ENCODE measurements at places on chromosomes 7 and 10.
A peak's percentile ranks its signal among the peaks of the same experiment; 100 is the strongest.

GRCh38 chr7:81839708-81840369 lies 70.0 kb upstream of the HGF start:
- H3K27ac ChIP-seq: no peak overlapping the region
- no peak overlapping the region for H3K4me3 ChIP-seq
- H3K36me3 ChIP-seq: no peaks in the 10 kb centered on the region

DNA sequence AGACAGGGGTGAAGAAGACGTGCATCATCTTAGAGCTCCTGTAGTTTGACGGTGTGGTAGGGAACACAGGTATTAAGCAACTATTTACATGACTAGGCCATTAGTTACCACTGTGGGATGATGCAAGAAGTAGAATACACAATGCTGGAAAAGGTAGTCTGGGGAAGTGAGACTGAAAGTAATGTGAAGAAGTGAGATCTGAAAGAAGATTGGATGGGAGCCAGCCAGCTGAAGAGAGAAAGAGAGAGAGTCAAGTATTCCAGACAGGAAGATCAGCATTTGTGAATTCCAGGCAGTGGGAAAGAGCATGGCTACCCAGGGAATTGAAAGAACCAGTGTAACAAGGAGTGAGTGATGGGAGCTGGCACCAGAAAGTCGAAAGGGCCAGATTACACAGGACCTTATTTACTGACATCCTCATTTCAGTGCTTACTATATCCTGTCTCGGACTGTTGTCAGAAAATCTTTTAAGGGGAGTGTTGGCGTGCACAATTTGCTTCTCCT lies 4.0 kb upstream of the CFAP58 start:
- H3K27ac ChIP-seq: no peak overlapping the region
- no peaks in the 10 kb centered on the region for H3K27me3 ChIP-seq
- H3K36me3 ChIP-seq: peaks cover 6% of the 10 kb centered on the region
- H3K4me3 ChIP-seq: no peak overlapping the region

DNA sequence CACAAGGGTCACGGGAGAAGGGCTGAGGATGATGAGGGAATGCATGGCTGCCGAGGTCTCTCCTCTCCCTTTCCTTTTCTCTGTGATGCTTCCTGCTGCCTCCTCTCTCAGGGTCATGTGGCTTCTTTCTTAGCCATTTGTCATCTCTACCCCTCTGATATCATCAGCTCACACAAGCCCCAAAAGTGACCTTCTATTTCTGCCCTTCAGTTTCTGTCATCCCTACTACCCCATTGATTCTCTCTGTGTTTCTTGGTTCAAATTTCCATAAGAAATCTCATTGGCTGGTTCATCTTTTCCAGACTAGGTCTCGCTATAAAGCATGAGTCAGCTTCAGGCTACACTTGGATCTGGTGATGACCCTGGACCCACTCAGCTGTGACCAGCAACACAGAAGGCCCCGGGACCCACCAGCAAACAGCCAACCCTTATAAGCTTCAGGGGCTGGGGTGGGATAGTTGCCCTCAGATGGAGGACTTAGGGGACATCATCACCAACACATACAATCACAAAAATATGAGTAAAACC lies 284.3 kb downstream of the SKAP2 start:
- no peak overlapping the region for H3K27ac ChIP-seq
- no peaks in the 10 kb centered on the region for H3K36me3 ChIP-seq
- H3K4me3 ChIP-seq: no peak overlapping the region
- H3K4me1 ChIP-seq: no peaks in the 10 kb centered on the region

DNA sequence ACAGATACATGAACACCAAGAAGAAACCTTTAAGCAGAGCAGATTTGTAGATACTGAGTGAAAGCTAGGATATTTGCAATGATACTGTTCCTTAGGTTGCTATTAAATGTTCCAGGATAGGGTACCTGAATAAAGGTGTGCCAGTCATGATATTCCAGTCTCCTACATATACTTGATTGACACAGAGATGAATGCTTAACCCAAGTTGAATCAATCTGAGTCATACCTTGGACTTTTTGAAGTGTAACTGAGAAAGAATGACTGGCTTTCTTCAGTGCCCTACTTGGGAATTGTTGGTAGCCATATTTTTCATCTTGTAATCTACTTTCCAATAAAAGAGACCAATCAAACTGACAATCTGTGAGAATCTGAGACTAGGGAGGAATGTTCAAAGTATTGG lies 805.7 kb upstream of the GHITM start:
- no peak overlapping the region for H3K4me3 ChIP-seq
- H3K27me3 ChIP-seq: no peaks in the 10 kb centered on the region

DNA sequence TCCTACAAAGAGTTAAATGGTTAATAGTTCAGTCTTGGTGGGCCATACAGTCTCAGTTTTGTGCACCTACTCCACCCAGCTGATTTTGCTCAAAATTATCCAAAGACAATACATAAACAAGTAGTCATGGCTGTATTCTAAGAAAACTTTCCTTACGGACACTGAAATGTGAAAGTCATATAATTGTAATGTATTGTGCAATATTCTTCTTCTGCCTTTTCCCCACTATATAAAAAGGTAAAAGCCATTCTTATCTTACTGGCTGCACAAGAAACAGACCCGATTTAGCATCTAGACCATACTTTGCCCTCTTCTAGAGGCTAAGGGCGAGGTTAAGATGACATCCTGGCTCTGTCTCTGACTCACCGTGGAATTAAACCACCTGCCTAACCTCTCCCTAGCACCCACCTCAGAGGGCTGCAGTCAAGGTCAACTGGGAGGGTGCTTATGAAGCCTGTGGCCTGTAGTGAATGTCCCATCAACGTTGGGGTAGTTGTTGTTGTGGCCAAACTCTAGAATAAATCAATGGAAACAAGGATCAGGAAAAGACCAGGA lies 63.8 kb upstream of the DOCK1 start:
- no peak for DNase-seq
- H3K4me1 ChIP-seq: no peaks in the 10 kb centered on the region
- H3K27me3 ChIP-seq: no peaks in the 10 kb centered on the region
- no peak overlapping the region for H3K27ac ChIP-seq
- no peaks in the 10 kb centered on the region for H3K36me3 ChIP-seq

- no peak overlapping the region for H3K4me3 ChIP-seq
- H3K36me3 ChIP-seq: no peaks in the 10 kb centered on the region
Measured at GRCh38 chr10:33826186-33826585, 491.7 kb upstream of the NRP1 start.

DNA sequence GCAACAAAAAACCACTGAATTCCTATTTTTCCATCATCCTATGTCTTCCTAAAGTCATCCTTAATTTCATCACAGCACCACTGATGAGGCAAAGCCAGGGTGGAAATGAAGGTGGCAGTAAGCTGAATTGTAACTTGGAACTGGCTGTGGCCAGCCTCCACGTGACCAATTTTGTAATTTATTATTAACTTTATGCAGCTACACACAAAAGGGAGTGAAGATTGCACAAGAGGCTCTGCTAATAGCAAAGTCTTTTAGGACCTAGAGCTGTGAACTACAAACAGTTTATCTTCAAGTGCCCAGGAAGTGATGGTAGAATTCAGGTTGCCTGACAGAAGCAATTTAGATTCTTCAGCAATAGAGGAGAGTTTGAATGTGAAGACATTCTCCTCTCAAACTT lies 176.4 kb downstream of the CCDC71L start:
- no peak overlapping the region for H3K27ac ChIP-seq
- no peak for DNase-seq
- H3K36me3 ChIP-seq: no peaks in the 10 kb centered on the region
- H3K4me3 ChIP-seq: no peak overlapping the region
- H3K27me3 ChIP-seq: peaks cover 18% of the 10 kb centered on the region

DNA sequence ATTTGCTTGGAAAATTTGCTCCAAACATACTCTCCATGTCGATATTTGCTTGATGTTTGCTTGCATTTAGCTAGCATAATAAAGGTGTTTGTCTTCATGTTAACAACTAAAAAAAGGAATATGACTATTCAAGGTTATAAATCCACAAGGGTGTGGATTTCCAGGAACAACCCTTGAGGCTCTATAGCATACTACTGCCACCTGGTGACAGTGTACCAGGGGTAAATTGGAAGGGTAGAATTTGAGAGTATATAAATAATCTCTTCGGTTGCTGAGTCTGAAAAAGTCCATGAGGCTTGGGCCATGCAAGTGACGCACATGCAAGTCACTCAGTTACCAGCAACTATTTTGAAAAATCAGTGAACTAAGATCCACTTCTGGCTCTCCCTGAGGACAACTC lies 68.4 kb downstream of the SLIT1 start:
- DNase-seq: no peak
- H3K4me1 ChIP-seq: no peaks in the 10 kb centered on the region
- no peak overlapping the region for H3K27ac ChIP-seq
- no peak overlapping the region for H3K4me3 ChIP-seq
- no peaks in the 10 kb centered on the region for H3K36me3 ChIP-seq
- H3K27me3 ChIP-seq: peaks cover 12% of the 10 kb centered on the region

DNA sequence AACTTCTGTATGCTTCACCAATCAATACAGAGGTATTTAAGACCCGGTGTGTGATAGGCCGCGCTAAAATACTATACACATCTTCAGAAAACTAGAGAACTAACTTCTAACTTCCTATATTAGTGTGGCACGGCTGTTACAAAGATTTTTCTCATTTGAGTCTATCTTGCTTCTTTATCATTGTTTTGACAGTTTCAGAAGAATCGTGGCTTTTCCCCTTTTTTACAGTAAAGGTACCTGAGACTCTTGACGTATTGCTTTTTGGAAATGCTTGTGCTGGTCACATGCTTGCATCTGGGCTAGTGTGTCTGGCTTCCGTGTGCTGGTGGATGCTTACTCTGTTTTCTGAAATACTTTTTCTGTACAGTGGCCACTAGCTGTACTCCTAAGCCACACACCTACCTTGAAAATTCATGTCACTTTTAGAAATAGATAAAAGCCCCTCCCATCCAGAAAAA lies 12.7 kb downstream of the IKZF1 start:
- no peak for DNase-seq
- no peaks in the 10 kb centered on the region for H3K27me3 ChIP-seq
- H3K27ac ChIP-seq: peak overlapping the region; percentile 97
- peak overlapping the region; percentile 97 for H3K4me3 ChIP-seq
- peaks cover 65% of the 10 kb centered on the region for H3K36me3 ChIP-seq

GRCh38 chr10:98456043-98456570 lies 9.4 kb upstream of the HPS1 start:
- no peaks in the 10 kb centered on the region for H3K4me1 ChIP-seq
- H3K27ac ChIP-seq: no peak overlapping the region
- no peak overlapping the region for H3K4me3 ChIP-seq

DNA sequence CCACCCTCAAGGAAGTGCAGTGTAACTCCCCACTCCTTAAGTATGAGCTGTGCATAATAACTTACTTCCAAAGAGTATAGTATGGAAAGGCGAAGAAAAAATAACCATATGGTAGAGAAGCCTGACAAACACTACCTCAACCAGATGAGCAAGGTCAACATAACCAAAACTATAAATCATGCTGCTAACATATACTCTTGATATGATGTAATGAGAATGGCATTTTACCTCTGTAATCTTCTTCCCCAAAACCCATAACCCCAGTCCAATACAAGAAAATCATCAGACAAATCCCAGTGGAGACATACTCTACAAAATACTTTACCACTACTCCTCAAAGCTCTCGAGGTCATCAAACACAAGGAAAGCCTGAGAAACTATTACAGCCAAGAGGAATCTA lies 15.8 kb downstream of the OSBPL3 start:
- peaks cover 21% of the 10 kb centered on the region for H3K36me3 ChIP-seq
- H3K27me3 ChIP-seq: no peaks in the 10 kb centered on the region
- DNase-seq: no peak

- H3K27ac ChIP-seq: no peak overlapping the region
- DNase-seq: no peak
- H3K36me3 ChIP-seq: no peaks in the 10 kb centered on the region
- H3K4me3 ChIP-seq: no peak overlapping the region
- no peaks in the 10 kb centered on the region for H3K27me3 ChIP-seq
Measured at GRCh38 chr10:51302316-51302715, 228.0 kb downstream of the PRKG1 start.

- no peak for DNase-seq
- H3K27ac ChIP-seq: no peak overlapping the region
- no peak overlapping the region for H3K4me3 ChIP-seq
- no peaks in the 10 kb centered on the region for H3K27me3 ChIP-seq
Measured at GRCh38 chr7:76064208-76064970, 16.5 kb downstream of the MDH2 start.

DNA sequence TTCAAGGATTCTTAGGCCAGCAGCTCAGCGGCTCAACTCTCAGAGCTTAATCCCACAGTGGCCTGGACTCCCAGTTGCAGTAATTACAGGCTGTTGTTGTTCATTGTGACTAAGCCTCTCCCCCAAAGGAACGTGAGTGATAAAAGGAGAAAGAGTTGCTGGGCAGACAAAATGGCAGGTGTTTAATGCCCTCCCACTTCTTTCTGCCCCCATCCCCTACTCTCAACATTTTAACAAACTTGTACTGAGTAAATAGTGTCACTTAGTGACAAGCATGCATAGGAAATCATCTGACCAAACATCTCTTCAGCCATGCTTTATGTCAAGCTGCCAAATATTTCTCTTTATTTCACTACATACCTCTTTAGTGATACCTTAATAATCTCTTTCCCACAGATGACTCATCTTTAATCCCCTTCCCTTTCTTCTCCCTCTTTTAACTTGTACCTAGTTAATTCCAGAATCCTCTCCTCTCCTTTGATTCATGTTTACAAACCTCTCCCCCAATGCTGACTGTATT lies 12.4 kb upstream of the MTERF1 start:
- H3K27ac ChIP-seq: no peak overlapping the region
- peaks cover 20% of the 10 kb centered on the region for H3K27me3 ChIP-seq
- H3K4me3 ChIP-seq: no peak overlapping the region
- no peaks in the 10 kb centered on the region for H3K36me3 ChIP-seq
- no peaks in the 10 kb centered on the region for H3K4me1 ChIP-seq

GRCh38 chr10:69901022-69901421 lies 99.3 kb downstream of the COL13A1 start:
- H3K4me1 ChIP-seq: no peaks in the 10 kb centered on the region
- H3K36me3 ChIP-seq: no peaks in the 10 kb centered on the region
- no peak for DNase-seq
- H3K4me3 ChIP-seq: no peak overlapping the region

DNA sequence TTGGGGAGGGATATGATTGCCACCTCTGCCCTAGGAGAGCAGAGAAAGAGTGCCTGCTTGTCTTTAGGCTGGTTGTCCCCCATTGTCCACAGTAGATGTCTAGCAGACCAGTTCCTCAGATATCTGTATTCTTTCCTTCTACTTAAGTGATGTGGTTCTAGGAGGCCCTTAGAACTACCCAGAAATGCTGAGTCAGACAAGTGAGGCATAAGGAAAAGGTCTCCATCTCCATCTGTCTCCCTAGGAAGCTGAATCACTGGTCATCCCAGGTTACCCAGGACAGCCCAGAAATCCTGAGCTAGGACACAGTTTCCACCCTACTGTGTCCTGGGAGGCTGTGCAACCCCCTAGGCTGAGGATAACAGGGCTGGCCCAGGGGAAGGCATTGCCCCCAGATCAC lies 93.4 kb upstream of the INHBA start:
- H3K36me3 ChIP-seq: no peaks in the 10 kb centered on the region
- DNase-seq: no peak
- peaks cover 9% of the 10 kb centered on the region for H3K27me3 ChIP-seq
- H3K27ac ChIP-seq: no peak overlapping the region
- peaks cover 3% of the 10 kb centered on the region for H3K4me1 ChIP-seq
